ENCODE measurements at places on chromosomes 2 and 18.
A peak's percentile ranks its signal among the peaks of the same experiment; 100 is the strongest.

DNA sequence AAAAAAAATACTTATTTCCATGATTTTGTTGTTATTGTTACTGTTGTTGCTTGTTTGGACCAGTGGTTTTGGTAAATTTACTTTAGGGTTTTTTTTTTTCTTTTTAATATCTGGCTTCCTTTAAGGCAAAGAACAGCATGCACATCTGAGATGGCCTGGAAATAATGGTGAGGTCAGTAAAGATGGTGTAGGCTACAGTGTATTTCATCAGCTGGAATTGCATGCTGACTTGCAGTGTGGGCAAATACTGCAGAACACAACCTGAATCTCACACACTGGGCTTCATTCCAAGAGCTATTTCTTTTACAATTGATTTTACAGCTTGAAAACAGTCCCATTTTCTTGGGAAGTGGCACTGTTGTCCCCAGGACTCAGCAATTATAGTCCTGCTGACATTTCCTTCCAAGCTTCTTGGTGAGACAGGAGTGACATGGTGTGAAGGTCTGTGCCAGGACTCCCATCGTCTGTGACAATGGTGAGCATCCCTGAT is 376.1 kb upstream of the SOX11 start:
- no peak for DNase-seq

DNA sequence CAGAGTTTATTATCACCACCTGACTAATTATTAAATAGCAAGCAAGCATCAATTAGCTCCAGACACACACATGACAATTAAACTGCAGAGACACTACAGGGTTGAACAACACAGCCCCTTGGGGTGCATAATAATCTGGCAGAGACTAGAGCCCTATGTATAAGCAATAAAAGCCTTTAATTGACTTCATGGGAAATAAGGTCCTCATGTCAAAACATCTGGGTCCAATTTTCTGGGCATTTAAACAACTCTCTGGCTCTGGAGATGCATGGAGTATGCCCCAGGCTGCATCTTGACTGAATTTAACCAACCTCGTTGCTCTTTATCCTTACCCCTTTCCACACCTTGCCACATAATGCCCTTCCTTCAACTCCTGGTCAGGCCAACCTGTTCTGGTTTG is 270.7 kb upstream of the THUMPD2 start:
- no peak for DNase-seq

- no peak for DNase-seq
These were observed 29.5 kb upstream of the BZW1 start for GRCh38 chr2:200782251-200782650.

GRCh38 chr2:35168351-35168750 is 1187.2 kb upstream of the CRIM1 start:
- no peak for DNase-seq

GRCh38 chr2:231722721-231723307 is 14.5 kb downstream of the PTMA start:
- DNase-seq, result no peak

DNA sequence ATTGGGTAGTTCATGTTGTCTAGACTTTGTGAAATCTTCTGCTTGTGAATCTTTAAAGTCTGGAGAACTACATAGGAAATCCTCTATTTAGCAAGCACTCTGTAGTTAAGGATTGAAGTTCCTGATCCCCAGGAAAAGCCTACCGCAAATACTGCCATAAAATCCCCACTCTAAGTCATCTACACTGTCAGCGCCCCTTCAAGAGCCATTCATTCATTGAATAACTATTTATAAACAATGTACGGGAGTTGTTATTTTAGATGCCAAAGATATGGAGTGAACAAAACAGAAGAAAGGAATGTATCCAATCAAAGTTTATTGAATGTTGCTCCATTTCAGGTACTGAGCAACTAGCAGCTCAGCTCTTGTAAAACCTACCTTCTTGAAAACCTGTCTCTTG is 36.5 kb upstream of the SLC39A10 start:
- no peak for DNase-seq

- DNase-seq, result no peak
These were observed 98.5 kb upstream of the KCTD1 start for GRCh38 chr18:26646901-26647300.

DNA sequence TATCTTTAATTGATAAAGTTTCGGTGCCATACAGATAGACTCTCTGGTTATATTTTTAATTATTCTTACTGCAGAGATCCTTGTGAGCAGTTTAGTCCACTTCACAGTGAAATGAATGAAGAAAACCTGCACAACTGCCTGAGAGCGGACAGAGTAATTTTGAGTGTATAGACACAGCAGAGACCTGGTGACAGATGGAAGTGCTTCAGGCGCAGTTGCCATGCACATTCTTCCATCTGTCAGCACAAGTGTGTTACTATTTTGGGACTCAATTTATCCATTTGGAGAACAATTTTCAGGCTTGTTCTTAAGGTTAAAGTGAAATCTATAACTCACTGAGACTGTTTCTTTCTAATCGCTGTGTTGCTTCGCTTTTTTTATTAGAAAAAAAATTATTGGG is 147.8 kb upstream of the SPHKAP start:
- no peak for DNase-seq

DNA sequence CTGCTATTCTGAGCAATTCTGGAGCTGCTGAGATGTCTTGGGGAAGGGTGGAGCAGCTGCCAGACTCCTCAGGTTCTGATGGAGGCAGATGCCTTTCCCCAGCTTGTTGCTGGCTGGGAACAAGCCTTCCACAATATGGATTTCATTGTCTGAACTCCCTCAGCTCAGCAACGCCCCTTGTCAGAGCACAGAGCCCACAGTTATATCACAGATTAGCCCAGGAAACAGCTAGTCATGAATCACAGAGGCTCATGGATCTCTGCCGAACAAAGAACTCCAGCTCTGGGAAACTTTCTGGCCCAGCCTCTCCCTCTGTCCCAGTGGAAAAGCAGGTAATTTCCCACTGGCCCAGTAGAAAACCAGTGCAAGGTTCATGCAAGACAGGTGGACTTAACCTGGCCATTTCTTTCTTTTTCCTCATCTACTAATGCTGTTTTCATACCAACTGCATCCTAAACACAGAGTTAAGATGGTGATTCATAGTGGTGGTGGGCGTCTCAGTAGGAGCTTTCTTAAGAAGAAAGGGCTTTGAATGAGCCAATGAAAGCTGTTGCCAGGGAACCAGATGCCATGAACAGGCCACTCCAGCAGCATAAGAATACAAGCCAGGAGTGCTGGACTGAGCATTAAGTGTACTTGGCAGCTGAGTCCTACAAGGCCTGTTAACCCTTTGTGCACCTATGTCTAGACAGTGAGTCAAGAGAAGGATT is 8.7 kb upstream of the KIAA2012 start:
- peak; percentile 64 for DNase-seq

DNA sequence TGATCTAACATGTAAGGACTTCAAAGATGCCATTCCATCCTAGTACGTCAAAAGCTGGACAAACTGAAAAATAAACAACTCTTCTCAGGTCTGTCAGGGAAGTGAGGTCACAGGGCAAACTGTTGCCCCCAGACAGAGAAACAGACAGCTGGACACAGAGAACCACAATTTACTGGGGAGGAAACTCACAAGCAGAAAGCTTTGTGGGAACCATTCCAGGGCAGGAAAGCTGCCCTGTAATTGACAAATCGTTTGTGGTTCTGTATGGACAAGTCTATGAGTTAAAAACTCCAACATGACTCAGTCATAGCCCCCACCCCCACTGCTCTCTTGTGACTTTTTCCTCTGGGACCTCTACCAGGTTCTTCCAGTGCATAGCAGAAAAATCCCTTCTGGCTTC is 28.4 kb downstream of the MCEE start:
- no peak for DNase-seq

DNA sequence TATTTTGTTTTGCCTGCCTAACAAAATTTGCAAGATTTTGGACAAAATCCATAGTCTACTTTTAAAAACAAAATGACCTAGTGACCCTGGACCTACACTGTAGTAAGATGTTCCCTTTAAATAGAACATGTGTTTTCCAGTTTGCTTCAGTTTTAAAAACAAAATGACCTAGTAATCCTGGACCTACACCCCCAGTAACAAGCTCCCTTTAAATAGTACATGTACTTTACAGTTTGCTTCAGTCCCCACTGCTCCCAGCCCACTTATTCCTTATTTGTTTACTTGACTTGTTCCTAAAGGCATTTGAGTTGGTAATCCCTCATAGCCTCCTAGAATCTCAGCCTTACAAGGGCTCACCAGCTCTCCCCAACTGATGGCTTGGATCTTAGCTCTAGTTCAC is 34.5 kb upstream of the HTR2B start:
- DNase-seq, result no peak

DNA sequence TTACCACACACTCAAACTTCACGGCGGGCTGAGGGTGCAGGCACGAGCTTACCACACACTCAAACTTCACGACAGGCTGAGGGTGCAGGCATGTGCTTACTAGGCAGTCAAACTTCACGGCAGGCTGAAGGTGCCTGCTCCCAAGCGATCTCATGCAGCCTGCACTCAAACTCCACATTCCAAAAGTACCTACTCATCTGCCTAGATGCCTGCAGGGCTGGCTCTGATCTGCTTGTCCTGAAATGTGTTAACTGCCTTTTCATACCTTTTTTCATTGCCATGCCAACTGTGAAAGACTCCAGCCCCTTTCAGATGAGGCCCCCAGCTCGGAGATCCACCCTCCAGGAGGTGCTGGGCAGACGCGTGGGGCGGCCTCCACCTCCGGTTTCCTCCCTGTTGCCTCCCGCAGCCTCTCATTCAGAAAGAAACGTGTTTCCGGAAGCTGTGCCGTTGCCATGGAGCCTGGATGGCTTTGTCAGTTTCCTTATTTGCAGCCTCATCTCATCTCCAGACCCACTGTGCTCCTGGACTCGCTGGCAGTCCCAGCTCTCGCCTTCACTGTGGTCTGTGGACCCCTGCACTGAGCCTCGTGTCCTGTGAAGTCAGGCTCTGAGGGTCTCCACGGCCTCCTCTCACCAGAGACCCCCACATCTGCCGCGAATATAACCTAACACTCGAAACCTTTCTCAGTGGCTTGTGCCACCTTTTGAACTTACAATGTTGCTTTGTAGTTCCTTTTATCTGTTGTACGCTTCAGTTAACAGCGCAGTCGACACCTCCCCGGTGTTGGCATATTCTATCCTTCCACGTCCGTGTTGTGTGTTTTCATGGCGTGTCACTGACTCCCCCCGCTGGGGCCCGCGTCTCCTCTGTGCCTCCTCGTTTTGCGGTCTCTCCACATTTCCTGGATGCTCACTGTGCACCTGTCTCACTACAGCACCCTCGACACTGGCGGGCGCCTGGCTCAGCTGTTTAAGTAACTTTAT is 106.1 kb upstream of the ALKAL2 start:
- DNase-seq, result no peak

DNA sequence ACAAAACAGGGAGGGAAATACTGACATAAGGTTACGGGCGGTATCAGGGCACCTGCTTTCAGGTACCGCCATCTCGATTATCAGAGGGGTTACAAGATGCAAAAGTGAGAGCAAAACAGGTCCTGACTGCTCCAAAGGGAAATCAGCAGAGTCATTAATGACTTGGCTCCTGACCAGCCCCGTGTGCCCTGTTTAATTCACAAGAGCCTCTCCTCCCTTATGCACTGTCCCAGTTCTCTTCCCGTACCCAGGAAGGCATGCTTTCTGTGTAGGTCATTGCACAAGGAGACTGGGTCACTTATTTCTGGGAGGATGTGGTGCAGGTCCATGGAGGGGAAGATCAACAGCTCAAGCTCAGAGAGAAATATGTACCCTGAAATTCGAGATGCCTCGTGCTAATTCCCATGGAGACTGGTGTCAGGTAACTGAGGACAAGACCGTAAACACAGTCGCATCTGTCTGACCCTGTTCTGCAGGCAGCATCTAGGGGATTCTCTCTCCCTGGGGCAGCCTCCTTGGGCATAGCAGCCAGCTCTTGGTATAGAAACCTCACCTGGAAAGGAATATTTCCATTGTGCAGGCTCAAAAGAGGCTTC is 79.9 kb downstream of the HNRNPLL start:
- DNase-seq, result no peak

GRCh38 chr2:241390301-241391206 is 34.5 kb downstream of the FARP2 start:
- no peak for DNase-seq

- no peak for DNase-seq
These were observed 61.7 kb downstream of the PLB1 start for GRCh38 chr2:28557389-28558131.

DNA sequence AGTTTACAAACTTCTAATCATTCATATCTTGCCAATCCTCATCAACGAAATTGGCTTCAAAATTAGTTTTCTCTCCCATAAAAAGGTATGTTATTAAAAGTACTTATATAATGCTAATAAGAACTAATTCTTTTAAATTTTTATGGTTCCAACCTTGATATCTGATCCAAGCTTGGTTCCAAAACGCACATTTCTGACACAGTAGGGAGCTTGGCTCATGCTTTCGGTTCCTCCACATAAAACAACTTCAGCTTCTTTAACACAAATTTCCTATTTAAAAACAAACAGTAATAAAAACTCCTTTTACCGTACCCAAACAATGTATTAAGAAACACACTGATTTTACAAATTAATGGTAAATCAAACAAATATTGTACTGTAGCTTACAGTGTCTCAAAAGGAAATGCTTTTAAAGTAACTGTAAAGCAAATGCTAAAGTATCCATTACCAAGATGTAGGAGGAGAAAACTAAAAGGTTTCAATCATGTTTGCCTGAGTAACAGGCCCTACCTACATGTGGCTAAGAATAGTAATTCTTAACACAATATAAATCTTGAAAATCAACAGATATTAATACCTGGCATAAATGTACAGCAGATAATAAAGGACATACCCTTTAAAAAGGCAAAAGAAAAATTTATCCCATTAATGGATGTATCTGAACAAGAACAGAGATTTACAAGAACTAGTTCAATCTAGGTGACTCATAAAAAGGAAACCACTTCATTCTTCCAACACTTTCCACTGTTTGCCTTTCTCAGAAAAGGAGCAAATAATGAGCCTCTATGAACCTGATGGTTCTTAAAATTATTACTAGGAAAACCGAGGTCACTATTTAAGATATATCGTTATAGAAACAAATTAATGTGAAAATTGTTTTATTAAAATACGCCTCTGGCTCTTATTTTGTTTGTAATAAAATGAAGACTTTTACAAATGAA is 17.5 kb downstream of the ACAA2 start:
- DNase-seq, result no peak
